HL-60 (cell line): ENCODE measurements at places on chromosomes 6 and 20.

DNA sequence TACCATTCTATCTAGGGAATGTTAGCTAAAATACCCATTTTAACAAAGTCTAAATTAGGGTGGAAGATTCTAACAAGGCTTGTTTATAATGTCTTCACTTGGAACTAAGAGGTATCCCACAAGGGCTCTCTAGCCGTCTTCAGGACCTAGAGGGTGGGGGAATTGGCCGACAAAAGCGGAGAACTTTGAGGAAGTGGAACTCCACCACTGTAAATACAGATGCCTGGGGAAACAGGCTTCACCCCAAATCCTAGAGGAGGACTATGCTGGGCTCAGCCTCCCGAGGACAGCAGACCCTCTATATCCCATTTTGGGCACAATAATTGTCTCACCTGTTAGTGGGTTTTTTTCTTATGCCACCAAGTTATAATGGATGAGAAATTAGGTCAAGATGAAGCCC, 58.0 kb upstream of the TFB1M start:
- DNase-seq = no peak

- no peak for DNase-seq
Measured at GRCh38 chr6:27966044-27966443, 9.0 kb downstream of the OR2B6 start.

- DNase-seq = no peak
Measured at GRCh38 chr6:143177706-143178105, 117.0 kb downstream of the AIG1 start.

GRCh38 chr6:119495230-119495683, 145.7 kb upstream of the MAN1A1 start:
- no peak for DNase-seq

DNA sequence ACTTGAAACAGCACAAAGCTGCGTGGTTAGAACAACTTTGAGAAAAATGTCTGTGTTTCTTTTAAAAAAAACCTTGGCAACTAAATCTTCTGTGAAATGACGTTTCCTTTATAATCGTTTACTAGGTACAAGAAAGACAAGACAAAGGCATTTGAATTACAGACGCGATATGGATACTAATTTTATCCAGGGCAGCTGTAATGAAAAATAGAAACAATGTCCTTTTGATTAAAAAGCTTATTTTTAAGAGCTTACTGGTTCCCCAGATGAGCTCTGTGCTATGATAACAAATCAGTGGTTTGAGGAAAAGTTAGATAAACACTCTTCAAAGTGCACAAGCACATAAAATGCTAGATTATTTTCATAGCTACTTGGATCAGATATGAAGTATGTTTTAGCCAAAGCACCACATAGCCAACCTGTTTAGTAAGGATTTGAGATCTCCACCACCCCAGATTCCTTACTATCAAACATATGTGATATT, 1.6 kb upstream of the SYNCRIP start:
- DNase-seq = no peak

DNA sequence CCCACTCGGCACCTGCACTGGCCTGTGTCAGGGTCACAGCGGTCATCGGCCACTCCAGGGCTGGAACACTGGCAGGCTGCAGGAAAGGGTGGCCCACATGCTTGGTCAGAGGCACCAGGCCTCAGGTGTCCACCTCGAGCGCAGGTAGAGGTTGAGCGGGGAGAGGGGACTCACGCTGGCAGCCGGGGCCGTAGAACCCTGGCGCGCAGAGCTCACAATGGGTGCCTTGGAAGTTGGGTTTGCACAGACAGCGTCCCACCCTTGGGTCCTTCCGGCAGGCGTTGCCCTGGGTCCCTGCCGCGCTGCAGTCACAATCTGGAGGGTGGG, 28.9 kb downstream of the LAMA5 start:
- no peak for DNase-seq

DNA sequence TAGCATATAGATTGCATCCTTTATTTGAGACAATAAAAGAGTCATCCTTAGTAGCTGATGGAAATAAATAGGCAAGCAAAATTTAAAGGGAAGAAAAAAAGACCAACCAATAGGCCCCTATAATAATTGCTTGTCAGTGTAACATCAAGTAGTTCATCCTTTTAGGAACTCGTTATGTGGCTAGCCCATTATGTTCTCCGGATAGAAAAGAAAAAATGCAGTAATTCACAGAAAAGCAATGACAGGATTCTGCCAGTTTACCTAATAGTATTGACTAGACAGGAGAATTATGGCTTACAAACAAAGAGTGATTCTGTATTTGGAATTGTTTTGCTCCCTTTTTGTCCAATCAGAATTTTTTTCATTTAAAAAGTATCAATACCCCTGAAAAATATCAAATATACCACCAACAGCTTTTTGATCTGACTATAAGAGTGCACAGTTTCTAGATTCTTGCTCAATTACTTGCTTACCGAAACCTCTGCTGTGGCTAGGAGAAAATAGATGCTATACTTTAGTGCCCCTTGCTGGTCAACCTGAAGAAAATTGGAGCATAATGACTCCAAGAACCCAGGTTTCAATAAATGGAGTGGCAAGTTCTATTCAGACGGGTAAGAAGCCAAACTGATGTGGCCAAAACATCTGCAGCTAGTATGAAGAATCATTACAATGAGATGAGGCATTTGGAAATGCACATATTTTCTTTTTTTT, 91.5 kb upstream of the SASH1 start:
- DNase-seq = peak; percentile 11

GRCh38 chr6:74879976-74880375, 325.9 kb downstream of the COL12A1 start:
- DNase-seq = no peak

DNA sequence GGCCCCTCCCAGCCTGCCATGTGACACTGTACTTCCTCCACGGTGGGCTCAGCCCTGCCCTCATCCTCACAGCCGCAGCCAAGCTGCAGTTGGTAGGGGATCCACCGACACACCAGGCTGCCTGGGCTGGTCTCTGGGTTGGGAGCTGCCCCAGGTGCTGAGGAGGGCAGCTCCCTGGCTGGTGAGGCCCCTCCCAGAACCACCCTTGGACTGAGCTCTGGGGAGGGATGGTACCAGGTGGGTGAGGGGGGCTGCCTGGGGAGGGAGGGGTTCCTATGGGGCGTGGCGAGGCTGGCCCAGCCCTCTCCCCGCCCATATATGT, 185 bp upstream of the TNFRSF6B start:
- no peak for DNase-seq
